ENCODE measurements at places on chromosomes 3 and 15.

DNA sequence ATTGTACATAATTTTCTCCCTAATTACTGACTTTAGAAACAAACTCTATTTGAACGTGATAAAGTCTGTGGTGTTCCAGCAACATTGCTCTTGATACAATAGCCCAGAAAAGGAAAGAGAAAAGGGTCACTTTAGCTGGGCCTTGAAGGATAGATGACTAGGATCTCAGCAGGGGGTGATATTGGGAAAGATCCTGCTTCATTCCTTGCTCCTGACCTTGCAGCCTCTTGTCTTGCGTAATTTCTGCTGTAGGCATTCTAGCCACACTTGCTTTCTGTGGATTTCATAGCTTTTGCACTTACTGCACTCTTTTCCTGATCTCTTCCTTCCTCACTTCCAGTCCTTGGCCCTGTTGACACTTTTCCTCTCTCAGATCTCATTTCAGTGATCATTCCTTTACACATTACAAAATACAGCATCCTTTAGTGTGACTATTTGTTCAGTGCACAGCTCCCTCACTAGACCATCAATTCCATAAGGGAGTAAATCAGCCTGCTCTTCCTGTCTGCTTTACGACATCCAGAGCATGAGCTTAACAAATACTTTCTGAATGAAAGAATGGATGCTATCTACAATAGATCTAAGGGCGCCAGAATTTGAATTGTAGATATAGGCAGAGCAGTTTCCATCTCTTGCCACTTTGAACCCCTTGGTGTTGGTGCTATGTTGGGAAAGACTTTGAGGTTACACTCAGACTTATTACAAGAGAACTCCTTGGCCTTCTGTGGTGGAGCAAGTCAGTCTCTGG, 559.6 kb upstream of the MDFIC2 start:
- no peak for DNase-seq

- no peak for DNase-seq
Measured at GRCh38 chr3:122943828-122944190, 83.8 kb downstream of the SEMA5B start.

GRCh38 chr3:58617338-58617761, 40.2 kb upstream of the FAM107A start:
- no peak for DNase-seq

GRCh38 chr3:151197981-151198767, 4.8 kb downstream of the GPR171 start:
- no peak for DNase-seq

- no peak for DNase-seq
Measured at GRCh38 chr3:85737846-85738245, 779.1 kb downstream of the CADM2 start.

DNA sequence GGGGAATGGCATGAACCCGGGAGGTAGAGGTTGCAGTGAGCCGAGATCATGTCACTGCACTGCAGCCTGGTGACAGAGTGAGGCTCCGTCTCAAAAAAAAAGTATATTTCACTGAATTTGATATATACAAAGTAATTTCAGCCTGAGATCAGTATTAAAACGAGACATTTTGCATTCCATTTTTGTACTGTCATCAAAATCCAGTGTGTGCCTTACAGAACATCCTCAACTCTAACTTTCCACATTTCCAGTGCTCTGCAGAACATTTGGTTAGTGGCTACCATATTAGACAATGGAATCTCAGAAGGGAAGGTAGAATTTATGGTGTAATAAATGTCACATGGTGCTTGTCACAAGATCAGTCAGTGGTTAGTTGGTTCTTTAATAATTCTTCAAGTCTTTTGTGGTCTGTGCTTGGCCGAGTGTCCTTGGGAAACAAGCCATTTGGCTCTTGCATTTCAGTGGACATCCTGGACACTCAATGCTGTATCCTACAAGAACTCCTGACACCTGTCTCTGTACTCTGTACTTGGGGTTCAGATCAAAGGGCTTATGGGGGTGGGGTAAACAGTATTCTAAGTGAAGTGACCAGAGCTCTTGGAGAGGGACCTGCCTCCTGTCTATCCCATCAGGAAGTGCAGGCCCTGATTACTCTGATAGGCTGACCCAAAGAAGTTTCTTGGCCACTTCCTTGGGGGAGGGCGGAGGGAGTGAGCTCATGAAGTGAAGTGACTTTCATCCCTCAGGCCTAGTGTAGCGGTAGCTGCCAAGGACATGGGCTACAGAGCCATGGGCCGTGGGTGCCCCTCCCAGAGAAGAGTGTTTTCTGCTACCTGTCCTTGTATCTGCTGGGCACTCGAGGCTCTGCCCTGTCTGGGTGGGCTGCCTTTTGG, 3.7 kb downstream of the ACVR2B start:
- DNase-seq = no peak

GRCh38 chr3:138691351-138691750, 82.8 kb downstream of the FAIM start:
- DNase-seq = no peak

DNA sequence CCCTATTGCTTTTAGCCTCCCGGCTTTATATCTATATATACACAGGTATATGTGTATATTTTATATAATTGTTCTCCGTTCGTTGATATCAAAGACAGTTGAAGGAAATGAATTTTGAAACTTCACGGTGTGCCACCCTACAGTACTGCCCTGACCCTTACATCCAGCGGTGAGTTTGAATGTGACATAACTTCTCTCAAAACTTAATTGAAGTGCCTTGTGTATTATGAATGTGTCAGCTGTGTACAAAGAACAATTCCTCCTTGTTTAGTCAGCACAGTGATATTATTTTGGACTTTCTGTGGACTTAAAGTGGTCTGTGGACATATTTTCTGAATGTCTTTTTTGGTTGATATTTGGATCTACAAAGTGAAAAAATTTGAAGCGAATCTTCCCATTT, 220 bp downstream of the TP63 start:
- DNase-seq = no peak

DNA sequence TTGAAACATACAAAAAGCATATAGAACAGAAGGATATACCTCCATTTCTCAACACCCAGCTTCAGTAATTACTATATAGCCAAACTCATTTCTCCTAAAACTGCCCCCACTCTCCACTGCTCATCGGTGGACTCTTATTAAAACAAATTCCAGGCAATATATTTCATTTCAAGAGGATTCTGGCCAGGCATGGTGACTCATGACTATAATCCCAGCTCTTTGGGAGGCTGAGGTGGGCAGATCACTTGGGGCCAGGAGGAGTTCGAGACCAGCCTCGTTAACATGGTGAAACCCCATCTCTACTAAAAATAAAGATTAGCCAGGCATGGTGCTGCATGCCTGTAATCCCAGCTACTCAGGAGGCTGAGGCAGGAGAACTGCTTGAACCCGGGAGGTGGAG, 40.9 kb downstream of the SNX4 start:
- no peak for DNase-seq

DNA sequence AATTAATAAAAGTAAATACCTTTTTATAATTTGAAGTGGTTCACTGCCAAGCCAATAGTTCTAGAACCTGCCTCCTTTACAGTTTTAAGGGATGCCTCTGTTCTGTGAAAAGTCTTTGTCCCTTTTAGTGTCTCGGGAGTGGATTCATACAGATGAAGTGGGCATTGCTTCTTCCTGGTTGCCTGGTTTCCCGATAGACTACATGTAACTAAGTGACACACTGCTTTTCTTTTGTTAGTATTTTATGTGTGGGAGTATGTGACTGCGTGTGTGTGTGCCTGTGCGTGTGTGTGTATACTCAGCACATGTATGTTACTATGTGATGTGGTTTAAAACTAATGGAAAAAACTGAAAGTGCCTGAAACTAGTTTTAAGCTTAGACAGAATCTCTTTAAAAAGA, 21.1 kb downstream of the PSMD6 start:
- DNase-seq = no peak

- no peak for DNase-seq
Measured at GRCh38 chr3:46660543-46661523, 32.6 kb downstream of the ALS2CL start.

DNA sequence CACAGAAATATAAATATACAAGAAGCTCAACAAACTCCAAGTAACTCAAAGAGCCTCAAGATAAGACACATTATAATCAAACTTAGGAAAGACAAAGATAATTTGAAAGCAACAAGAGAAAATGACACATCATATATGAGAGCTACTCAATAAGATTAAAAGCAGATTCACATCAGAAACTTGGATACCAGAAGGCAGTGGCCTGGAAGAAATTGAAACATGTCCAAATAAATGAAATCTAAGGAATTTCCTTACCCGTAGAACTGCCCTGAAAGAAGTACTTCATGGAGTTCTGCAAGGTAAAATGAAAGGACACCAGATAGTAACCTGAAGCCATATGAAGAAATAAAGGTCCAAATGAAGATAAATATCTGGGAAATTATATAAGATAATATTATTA, 113.9 kb downstream of the LSAMP start:
- no peak for DNase-seq

DNA sequence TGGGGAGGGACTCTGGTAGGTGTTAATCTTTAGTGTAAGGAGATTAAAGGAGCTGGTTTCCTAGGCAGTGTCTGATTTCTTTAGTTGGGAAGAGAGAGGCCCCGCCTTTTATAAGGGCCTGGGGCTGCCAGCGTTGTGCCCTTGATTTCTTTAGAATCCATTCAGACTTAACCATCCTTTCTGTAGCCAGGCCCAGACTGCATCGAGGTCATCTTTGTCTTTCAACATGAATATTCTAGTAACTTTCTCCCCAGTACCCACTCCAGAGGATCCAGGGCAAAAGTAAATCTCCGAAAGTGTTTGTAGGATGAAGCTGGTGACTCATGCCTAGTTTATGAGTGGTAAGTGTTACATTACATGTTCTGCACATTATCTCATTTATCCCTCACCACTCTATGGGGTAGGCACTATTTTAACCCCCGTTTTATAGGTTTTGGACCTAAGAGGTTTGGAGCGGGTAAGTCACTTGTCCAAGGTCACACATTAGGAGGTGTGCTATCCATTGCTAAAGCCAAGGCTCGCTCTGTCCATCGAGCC, 11.8 kb upstream of the USP3 start:
- DNase-seq = no peak

- DNase-seq = no peak
Measured at GRCh38 chr3:52109611-52110301, 44.5 kb downstream of the POC1A start.

DNA sequence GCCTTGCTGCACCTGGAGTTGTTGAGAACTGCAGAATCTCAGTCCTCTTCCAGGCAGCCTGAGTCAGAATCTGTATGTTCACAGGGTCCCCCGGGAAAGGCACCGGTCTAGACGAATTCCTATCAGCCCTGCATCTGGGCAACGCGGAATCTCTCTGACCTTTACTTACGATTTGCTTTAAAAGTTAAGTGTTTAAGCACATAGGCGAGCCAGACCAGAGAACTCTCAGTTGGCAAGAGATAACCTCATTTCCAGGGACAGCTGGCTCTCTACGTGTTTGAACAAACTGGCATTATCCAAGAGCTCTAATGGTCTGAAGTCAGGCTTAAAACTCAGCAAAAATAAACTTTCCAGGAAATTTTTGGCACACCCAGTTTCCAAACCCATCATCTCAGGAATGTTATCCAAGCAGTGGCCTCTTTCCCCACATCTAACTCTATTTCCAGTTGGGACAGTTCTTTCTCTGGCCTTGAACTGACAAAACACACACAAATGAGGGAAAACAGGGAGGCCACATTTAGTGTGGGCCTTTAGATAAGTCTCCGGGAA, 53.4 kb downstream of the HES1 start:
- no peak for DNase-seq

GRCh38 chr15:48084759-48085590, 35.8 kb upstream of the SLC24A5 start:
- DNase-seq = no peak

DNA sequence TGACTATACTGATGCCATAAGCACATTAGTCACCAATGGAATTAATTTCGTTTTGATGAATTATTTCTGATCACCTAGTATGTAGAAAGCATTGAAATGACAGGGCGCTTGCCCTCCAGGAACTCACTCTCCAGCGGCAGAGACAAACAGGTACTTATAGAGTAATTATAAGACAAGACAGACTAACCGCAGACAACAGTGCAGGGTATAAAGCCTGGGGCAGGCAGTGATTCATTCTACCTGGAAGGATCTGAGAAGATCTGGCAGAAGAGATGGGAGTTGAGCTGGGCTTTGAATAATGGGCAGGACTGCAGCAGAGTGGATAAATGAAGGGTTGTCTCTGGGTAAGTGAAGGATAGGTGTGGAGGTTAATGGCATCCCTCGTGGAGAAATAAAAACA, 331.8 kb downstream of the FGF12 start:
- no peak for DNase-seq

GRCh38 chr15:83476708-83477107, 29.6 kb downstream of the SH3GL3 start:
- DNase-seq = no peak

- no peak for DNase-seq
Measured at GRCh38 chr3:104982130-104982529, 384.6 kb upstream of the ALCAM start.

- DNase-seq = no peak
Measured at GRCh38 chr3:79297245-79297960, 470.4 kb downstream of the ROBO1 start.

- DNase-seq = no peak
Measured at GRCh38 chr3:20772869-20773268, 586.9 kb upstream of the SGO1 start.
